HEK293T (cell line): ENCODE measurements at places on chromosomes 4 and X.

DNA sequence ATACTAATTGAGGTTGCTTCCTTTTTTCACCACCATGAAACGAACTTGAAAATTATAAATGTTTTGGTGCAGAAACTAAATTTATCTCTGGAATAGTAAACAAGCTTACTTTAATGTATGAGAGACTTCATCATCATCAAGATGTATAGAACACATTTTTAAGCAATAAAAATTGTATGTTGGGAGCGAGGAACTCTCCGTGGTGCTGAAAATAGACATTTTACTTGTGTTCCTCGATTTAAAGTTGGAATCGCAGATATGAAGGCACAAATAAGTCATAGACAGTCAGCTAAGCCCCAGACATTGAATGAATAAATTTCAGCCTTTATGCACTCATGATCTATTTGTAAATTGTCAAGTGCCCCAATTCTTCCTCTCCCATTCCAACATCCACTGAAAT lies 310.7 kb downstream of the STK32B start:
- DNase-seq, result no peak

DNA sequence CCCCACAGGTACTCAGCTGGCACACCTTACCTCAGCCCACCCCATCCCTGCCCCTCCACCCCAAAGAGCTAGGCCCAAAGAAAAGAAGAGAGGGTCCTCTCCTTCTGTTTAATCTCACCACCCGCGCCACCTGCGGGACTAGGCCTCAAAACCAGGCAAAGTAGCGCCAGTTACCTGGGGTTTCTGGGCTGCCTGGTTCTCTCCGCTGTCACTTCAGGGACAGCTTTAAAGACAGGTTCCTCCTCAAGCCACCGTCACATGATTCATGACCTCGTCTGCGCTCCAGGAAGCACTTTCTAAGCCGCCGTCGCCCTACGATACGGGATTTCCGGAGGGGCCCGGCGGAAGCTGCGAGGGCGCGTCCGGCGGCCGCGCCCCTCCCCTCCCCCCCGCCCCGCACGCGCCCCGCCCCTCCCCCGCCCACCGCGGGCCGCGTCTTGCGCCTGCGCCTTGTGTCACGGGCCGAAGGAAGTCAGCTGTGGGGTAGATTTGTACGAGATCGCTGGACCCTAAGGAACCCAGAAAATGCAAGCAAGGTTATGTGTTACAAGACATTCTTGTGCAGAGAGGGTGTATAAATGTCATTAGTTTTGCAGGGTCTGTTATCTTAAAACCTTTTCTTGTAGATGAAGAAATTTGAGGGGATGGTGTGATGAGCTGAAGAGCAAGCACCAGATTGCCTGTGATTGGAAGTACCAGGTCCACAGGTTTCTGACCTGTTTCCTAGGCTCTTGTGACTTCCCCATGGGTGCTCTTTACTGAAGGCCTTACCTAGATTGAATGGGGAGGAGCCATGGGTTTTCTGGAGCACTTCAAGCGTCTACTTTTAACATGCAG lies at the start of gene LAMTOR3:
Gene LAMTOR3, minus strand, starts transcription at position 267 of the 837 bp plus-strand sequence. CDS start 464 bp downstream, outside the sequence.
- DNase-seq, result peak; percentile 91

GRCh38 chr4:106114270-106114669 lies 201.7 kb downstream of the TBCK start:
- DNase-seq, result no peak

GRCh38 chr4:189088780-189089179 lies 851.9 kb upstream of the FRG1 start:
- DNase-seq, result no peak

- no peak for DNase-seq
Observed at GRCh38 chr4:186040316-186040715, 28.6 kb upstream of the TLR3 start.

DNA sequence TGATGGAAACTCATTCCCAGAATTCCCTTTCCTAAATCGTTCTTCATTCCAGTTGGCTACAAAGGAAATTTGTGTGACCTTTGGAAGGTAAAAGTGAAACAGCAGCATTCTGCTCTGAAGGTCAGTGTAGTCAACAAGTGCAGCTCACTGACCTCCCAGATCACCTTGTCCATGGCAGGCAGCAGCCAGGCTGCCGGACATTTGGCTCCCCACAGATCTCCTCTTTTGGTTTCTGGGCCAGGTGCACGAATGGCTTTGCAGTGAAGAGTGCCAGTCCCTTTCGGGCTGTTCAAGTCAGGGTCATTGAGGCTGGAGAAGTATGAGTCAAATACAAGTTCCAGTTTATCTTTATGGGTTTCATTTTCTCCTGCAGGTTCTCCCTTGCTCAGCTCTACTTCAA lies 14.3 kb downstream of the GPRIN3 start:
- no peak for DNase-seq

- no peak for DNase-seq
Observed at GRCh38 chr4:24604558-24605214, 20.3 kb upstream of the DHX15 start.

DNA sequence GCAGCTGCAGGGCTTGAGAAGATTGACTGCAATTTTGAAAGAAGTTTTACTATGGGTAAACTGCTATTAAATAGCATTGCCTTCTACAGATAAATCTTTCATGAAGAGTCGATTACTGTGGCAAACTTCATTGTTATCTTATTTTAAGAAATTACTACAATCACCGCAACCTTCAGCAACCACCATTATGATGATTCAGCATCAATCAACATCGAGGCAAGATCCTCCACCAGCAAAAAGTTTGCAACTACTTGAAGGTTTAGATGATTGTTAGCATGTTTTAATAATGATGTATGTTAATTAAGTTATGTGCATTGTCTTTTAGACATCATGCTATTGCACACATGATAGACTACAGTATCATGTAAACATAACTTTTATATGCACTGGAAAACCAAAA lies 1511.0 kb downstream of the FSTL5 start:
- no peak for DNase-seq

- no peak for DNase-seq
Observed at GRCh38 chrX:80537096-80537495, 116.8 kb downstream of the TENT5D start.

GRCh38 chrX:130393451-130394074 lies 8.1 kb upstream of the GPR119 start:
- DNase-seq, result peak; percentile 80

DNA sequence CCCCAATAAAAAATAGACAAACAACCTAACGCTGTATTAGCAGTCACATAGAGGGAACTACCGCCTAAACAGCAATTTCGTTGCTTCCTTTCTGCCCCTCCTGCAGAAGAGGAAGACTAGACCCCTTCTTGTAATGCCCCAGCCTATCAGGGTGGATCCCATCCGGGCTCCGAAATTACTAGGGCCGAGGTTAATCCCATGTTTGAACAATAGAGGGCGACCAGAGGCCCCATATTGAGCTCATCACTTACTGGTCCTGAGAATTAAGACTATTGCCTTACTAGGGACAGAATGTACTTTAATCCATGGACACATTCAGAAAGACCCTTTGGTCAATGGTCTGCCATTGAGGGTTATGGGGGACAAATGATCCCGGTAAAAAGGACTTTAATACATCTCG lies 11.8 kb upstream of the ZNF630 start:
- DNase-seq, result peak; percentile 72

DNA sequence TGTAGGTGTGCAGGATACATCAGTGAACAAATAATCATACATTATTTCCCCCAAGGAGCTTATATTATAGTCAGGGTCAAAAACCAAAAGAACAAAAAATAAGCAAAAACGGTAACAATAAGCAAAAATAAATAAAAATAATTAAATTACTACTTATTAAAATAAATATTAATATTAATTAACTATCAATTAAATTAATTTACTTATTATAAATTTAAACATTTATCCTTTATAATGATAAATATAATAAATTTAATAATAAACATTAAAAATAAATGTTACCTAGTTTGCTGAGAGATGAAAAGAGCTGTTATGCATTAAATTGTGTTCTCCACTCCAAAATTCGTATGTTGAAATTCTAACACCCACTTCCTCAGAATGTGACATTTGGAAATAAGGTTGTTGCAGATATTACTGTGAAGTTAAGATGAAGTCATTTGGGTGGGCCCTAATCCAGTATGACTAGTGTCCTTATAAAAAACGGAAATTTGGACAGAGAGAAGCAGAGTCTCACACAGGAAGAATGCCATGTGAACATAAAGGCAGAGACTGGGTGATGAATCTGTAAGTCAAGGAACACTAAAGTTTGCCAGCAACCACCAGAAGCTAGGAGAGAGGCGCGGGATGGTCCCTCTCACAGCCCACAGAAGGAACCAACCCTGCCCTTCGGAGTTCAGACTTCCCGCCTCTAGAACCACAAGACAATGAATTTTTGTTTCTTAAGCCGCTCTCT lies 67.2 kb upstream of the IBSP start:
- no peak for DNase-seq

- DNase-seq, result no peak
Observed at GRCh38 chr4:7964890-7965662, 25.4 kb upstream of the AFAP1 start.

- no peak for DNase-seq
Observed at GRCh38 chr4:836750-837301, 10.9 kb upstream of the CPLX1 start.

DNA sequence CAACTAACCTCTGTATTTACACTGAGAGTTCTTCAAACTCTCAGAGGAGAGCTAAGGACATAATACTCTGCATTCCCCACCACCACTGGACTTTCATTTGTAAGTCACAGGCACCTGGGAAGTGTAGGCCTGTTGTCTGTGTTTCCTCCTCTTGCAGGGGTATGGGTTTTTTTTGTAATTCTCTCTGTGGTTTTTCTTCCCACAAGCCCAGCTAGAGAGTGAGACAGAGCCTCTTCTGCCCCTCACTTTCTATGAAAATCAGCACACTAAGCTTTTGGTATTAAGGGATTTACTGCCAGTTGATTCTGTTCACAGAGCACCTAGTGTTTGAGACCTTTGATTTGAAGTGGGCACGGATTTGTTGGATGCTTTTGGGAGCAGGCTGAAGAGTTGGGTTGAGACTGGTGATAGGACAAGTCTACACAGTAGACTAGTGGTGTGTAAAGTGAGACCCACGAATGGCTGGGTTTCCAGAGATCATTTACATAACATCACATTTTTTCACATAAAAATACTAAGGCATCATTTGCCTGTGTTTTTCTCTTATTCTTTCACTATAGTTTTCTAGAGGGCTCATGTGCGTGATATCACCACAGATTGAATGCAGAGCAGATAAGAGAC lies 28.9 kb upstream of the WDR17 start:
- DNase-seq, result no peak

DNA sequence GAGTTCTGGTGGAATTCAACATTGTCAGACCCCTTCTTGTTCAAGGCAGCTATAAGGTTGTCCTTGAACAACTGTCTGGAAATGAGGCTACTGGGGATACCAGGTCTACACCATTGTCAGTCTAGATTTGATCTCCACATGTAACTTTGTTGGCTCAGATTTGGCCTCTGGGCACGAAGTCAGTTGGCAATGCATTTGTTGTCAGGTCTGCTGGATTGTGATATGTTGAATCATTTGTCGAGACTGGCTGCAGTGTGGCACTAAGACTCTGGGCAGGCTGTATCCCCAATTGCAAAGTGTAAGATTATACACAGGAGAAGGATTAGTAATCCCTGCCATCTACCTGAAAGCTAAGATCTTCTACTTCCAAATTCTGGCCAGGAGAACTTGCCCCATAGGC lies 26.5 kb downstream of the ZNF81 start:
- no peak for DNase-seq

- no peak for DNase-seq
Observed at GRCh38 chr4:147163311-147163710, 217.6 kb upstream of the TTC29 start.
